ENCODE measurements at places on chromosomes 1 and 21. TPM values are rescaled to one million over a fixed set of nuclear protein-coding genes. Genes with fewer than 3 reads are reported as not detected.

Gene GBP6
- total RNA-seq = 0.39 TPM

Gene ADORA1
- total RNA-seq = 0.21 TPM

Gene TMEM79
- 4.6 TPM for total RNA-seq

Gene KLF17
- total RNA-seq = not detected

Gene SGIP1
- 0.11 TPM for total RNA-seq

Gene CLCA1
- not detected for total RNA-seq

Gene PTPN7
- not detected for total RNA-seq

Gene MTARC1
- total RNA-seq = 2.1 TPM

Gene MEAF6
- 48.6 TPM for total RNA-seq

Gene LRRC8B
- 1.3 TPM for total RNA-seq

Gene MR1
- total RNA-seq = 14.9 TPM

Gene RNF186
- total RNA-seq = not detected

Gene SRP9
- 283 TPM for total RNA-seq

Gene RGSL1
- total RNA-seq = not detected

Gene CASQ2
- total RNA-seq = not detected

Gene MIXL1
- total RNA-seq = not detected

Gene KLHDC9
- 2.0 TPM for total RNA-seq

Gene FUCA1
- total RNA-seq = 11.1 TPM

Gene KLHDC8A
- total RNA-seq = not detected

Gene ELF3
- 0.04 TPM for total RNA-seq

Gene MX2
- 43.2 TPM for total RNA-seq

Gene CORT
- 0.21 TPM for total RNA-seq

Gene ITGB2
- total RNA-seq = 6.5 TPM

Gene GPR25
- total RNA-seq = not detected

Gene RGS13
- not detected for total RNA-seq

Gene MECR
- 35.7 TPM for total RNA-seq

Gene ETV3L
- not detected for total RNA-seq

Gene LEMD1
- total RNA-seq = 1.8 TPM

Gene SAMD13
- 0.46 TPM for total RNA-seq

Gene OR10R2
- total RNA-seq = not detected
